ENCODE measurements at places on chromosomes 6 and 20.

GRCh38 chr6:43995137-43995536 lies 132.1 kb downstream of the MRPL14 start:
- DNase-seq, result no peak

GRCh38 chr6:140867336-140867735 lies 1265.4 kb upstream of the GJE1 start:
- DNase-seq, result no peak

GRCh38 chr6:100230115-100230952 lies 234.4 kb downstream of the SIM1 start:
- DNase-seq, result no peak

GRCh38 chr6:41940759-41941279 lies 789 bp downstream of the CCND3 start:
- DNase-seq, result no peak

DNA sequence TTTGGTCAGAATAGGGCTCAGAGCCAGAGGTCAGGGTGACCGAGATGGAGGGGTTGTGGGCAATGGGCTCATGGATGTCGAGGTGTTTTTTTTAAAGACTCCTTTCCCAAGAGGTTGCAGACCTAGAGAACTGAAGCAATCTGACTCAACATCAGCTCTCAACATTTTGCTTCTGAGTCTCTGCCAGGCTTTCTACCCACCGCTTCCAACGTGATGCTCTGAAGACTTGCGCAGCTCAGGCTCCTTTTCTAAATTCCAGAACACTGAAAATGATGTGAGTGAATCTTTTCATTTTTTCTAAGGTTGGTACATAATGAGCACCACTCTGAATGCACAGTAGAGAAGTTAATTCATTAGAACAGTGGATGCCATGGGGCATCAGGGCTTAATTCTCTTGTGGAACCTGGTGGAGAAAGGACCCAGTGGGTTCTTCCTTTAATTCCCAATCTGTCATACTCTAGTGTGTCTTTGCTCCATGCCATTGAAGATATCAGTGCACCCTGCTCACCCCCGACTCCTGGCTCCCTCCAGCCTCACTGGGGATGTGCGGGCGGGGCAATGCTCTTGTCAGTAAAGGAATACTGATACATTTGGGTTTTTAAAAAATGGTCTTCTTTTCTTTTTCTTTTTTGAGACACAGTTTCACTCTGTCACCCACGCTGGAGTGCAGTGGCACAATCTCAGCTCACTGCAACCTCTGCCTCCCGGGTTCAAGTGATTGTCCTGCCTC lies 17.0 kb upstream of the KIF13A start:
- no peak for DNase-seq

DNA sequence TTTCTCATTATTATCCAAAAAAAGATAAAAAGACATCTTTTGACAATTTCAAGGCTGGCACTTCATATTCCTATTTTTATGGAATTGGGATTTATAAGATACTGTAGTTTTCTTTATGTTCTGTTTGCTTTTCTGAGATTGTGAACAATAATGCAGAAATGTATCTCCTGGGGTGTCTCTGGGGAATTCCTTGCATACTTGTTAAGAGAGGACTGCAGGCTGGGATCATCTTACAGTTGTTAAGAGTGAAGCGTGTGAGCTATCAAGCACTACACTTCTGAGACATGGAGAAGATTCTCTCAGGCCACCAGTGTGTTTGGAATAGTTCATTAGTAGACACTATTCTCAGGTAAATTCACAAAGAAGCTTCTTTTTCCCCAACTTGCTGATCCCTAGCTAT lies 963.3 kb upstream of the GJE1 start:
- DNase-seq, result peak; percentile 90

- no peak for DNase-seq
Observed at GRCh38 chr6:45423111-45423823, 45.5 kb upstream of the SUPT3H start.

DNA sequence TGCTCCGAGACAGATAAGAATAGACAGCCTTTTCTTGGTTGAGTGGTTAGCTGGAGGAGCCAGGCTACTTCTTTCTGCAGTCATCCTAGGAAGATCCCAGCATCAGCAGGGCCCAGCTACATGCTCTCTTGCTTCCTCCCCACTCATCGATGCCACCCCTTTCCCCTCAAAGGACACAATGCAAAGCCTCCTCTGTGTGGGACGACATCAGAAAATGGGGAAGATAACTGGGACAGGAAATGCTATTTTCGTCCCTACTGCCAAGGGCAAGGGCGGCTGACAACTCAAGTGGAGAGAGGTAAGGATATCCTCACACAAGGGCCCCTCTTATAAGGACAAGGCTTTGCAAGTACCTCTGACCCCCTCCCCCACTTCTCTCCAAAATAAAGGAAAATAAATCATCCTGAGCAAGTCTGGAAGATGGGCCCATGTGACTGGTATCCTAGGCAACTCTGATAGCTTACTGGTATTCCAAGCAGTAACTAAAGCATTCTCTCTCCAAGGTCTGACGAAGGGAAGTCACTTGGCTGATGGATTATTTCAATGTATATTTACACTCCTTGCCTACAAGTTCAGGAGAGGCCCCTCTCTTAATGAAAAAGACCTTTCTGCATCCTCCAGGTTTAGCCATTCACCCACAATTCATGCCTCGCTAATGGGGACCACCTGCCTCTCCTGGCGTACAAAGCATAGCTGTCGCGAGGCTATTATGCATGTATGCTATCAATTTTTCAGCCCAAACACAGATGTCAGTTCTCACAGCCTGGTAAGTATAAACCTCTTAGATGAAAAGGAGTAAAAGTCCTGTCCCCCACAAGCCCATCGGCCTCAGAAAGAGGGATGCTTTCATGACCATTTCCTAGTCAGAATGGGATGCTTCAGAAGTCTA lies 11.3 kb downstream of the ELMO2 start:
- no peak for DNase-seq

DNA sequence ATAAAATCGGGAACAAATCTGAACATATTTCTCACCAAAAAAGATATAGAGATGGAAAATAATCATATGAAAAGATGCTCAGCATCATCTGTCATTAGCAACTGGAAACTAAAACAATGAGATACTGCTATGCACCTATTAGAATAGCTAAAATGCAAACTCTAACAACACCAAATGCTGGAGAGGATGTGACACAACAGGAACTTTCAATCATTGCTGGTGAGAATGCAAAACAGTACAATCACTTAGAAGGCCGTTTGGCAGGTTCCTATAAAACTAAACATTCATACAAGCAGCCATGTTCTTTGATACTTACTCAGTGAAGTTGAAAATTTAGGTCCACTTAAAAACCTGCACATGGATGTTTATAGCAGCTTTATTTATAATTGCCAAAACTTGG lies 67.0 kb downstream of the FAM50B start:
- no peak for DNase-seq

GRCh38 chr6:54248319-54248718 lies 59.9 kb upstream of the TINAG start:
- no peak for DNase-seq

DNA sequence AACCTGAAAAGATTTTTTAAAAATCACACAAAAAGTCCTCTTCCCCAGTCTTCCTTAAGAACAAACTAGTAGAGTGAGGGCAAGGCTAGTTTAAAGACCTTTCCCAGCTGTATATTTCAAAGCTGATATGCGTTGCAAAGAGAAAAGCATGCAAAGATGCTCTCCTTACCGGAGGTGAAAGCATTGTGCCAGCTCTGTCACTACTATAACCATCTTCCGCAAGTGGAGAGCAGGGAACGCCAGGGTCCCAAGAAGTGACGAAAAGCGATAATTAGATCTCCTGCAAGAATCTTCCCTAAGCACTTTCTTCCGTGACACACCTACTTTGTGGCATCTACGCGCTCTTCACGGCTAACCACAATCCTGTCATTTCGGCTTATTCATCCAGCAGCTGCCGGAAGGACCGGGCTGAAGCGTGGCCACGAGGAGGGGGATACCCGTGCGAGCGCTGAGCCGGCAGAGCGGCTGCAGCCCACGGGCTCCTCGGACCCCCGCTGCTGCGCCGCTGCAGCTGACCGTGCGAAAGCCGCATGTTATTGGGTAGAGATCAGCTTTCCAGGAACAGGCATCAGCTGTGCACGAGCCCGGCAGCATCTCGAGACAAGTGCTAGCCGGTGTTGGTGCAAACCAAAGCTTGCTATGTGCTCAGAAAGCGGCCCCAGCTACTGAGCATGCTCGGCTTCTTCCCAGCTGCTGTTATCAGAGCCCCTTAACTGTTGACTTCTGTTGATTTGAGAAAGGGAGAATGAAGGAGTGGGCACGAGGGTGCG lies 57.2 kb upstream of the ARHGAP18 start:
- DNase-seq, result no peak

GRCh38 chr20:25040438-25040831 lies 17.5 kb downstream of the ACSS1 start:
- no peak for DNase-seq

- no peak for DNase-seq
Observed at GRCh38 chr6:115058414-115059211, 715.8 kb upstream of the HS3ST5 start.

DNA sequence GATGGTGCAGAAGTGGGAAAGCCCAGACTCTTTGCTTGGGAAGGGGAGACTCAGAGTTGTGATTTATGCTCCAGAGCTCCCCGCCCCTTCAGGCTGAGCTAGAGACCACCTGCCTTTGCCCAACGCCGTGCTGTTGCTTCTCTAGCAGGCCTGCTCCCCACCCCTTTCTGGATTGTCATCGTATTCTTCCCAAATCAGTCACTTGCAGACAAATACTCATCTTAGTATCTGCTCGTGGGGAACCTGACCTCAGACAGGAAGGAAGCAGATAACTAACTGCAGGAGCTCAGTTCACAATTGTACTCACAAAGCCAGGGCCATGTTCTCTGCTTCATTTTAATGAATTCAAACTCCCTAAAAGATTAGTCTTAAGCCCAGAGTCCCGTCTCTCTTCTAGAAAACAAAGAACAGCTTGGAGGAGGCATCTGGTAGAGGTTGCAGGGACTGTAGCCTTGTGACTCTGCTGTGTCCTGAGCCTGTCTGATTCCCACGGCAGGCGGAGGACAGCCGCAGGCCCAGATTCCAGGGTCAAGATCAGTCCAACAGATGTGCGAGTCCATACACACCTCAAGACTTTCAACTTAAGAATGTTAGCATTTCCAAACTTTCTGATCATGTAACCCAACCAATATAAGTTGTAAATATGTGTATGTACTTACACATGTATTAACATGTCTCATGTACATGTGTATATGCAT lies 57.2 kb upstream of the GGTLC1 start:
- DNase-seq, result no peak

- no peak for DNase-seq
Observed at GRCh38 chr20:44219170-44219730, 8.7 kb upstream of the OSER1 start.

DNA sequence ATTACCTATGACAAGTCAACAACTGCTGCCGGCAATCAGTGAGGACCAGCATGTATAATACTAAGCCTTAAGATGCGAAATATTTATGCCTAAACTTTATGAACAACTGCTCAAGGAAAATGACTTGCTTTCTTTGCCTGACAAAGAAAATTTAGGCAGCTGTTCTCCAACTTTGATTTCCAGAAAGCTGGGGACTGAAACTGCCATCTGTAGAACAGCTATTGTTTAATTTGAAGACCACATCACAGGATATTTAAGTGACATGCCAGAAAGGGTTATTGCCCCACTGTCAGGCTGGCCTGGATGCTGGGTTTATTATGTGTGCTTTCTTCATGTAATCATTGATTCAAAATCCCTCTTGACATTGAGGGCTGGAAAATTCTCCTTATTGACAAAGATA lies 153.9 kb upstream of the ENPP5 start:
- DNase-seq, result no peak

GRCh38 chr6:125194941-125195340 lies 41.4 kb downstream of the TPD52L1 start:
- no peak for DNase-seq

DNA sequence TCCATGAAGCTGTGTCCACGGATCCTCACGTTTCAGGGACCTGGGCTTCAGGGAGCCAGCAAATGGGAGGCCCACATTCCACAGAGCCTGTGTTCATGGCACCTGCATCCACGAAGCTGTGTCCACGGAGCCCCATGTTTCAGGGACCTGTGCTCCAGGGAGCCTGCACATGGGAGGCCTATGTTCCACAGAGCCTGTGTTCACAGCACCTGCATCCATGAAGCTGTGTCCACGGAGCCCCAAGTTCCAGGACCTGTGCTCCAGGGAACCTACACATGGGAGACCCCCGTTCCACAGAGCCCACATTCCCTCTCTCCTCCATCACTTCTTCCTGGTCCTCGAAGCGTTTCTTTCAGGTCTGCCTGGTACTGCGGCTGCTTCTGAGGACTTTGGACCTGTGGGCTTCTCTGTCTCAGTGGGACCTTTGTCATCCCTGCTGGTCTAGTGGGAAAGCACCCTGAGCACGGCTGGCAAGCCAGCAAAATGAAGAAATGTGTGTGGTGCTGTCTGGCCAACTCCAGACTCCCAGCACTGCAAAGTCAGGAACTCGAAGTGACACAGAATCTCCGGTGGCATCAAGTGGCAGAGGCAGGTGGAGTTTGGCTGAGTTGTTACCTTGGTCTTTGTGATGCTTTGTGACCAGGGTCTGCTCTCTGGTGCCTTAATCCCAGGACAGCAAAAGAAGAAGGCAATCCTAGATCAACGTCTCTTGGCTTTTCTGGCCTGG lies 245.9 kb downstream of the DLL1 start:
- DNase-seq, result no peak

- DNase-seq, result no peak
Observed at GRCh38 chr6:14771016-14771415, 474.9 kb upstream of the JARID2 start.

- no peak for DNase-seq
Observed at GRCh38 chr6:52364480-52365166, 2.7 kb downstream of the PAQR8 start.

- no peak for DNase-seq
Observed at GRCh38 chr6:148596891-148597455, 149.9 kb upstream of the UST start.

- no peak for DNase-seq
Observed at GRCh38 chr20:18176318-18176785, 38.7 kb downstream of the KAT14 start.

DNA sequence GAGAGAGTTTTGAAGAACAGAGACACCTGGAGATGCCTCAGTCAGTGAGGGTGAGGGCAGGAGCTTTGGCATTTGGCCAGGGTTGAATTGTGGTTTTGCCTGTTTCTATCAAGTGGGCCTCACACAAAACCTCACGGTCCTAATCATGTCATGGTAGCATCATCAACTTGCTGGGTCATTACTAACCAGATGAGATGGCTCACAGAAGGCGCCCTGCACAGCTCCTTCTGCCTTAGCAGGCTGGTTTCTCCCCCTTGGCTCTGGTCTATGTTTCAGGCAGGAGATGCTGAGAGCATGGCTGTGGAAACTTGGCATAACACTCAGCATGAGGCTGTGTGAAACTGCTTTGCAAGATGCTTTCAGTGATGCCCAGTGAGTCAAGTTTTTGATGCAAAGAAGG lies 99.3 kb downstream of the LRRC1 start:
- no peak for DNase-seq

GRCh38 chr20:21074605-21075336 lies 31.4 kb downstream of the LINC00237 start:
- no peak for DNase-seq

DNA sequence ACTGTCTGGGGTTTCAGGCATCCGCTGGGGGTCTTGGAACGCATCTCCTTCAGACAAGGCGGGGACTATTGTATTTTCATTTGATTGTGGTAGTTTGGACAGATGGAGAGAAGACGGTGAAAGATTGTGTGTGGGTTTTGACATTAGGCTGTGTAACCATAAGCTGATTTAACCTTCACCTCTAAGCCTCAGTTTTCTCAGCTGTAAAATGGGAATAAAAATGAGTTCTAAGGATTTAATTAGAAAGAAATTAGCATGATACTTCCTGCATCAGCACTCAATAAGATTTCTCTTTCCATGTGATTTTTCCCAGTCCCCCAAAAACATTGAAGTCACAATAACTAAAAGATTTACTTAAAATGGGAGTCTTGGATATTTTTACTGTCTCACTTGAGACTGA lies 78.1 kb downstream of the CBFA2T2 start:
- DNase-seq, result no peak

Measured in fibroblast of skin of left biceps (primary cell).